ENCODE measurements at places on chromosomes 12 and 14.

- no peak for DNase-seq
These were observed 13.2 kb downstream of the FMNL3 start for GRCh38 chr12:49693931-49694444.

- DNase-seq, result no peak
These were observed 10.7 kb downstream of the KRT80 start for GRCh38 chr12:52180971-52181628.

DNA sequence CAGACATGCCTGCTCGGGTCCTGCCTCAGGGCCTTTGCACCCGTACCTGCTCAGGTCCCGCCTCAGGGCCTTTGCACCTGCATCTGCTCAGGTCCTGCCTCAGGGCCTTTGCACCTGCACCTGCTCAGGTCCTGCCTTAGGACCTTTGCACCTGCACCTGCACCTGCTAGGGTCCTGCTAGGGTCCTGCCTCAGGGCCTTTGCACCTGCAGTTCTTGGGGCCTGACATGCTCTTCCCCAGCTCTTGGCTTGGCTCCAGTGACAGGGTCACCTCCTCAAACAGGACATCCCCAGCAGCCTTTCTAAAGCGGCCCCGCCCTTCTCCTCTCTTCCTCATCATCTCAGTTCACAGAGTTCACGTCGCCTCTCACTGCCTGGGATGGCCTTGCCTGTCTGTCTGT is 54.9 kb upstream of the NCOR2 start:
- no peak for DNase-seq

GRCh38 chr12:82627799-82628198 is 58.9 kb upstream of the TMTC2 start:
- peak; percentile 46 for DNase-seq

- DNase-seq, result peak; percentile 96
These were observed at the start of gene CCND2 for GRCh38 chr12:4273652-4274395. Gene CCND2, plus strand, starts transcription at chr12:4273762. Its CDS starts 279 bp downstream, at chr12:4274041.

- DNase-seq, result no peak
These were observed 163.4 kb downstream of the ANO6 start for GRCh38 chr12:45379261-45379660.

GRCh38 chr14:43778570-43778936 is 728.5 kb downstream of the FSCB start:
- no peak for DNase-seq

DNA sequence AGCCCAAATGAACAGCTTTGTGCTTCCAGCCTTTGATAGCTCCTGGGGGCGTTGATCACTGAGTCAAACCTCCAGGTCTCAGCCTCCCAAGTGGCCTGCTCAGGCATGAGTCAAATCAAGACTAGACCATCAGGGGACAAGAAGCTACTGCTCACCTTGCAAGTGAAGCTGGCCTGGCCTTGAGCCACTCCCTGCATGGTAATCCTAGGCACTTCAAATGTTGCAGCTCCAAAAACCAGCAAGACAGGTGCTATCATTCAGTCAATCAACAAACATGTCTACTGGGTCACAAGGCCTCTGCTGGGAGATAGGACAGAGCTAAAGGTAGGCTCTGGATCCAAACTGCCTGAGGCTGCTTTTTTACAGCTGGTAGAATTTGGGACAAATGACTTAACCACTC is 33.1 kb upstream of the NOS1 start:
- DNase-seq, result no peak

GRCh38 chr12:40742041-40742440 is 49.8 kb downstream of the CNTN1 start:
- DNase-seq, result no peak

- no peak for DNase-seq
These were observed 34.6 kb upstream of the NFKBIA start for GRCh38 chr14:35438910-35439713.

DNA sequence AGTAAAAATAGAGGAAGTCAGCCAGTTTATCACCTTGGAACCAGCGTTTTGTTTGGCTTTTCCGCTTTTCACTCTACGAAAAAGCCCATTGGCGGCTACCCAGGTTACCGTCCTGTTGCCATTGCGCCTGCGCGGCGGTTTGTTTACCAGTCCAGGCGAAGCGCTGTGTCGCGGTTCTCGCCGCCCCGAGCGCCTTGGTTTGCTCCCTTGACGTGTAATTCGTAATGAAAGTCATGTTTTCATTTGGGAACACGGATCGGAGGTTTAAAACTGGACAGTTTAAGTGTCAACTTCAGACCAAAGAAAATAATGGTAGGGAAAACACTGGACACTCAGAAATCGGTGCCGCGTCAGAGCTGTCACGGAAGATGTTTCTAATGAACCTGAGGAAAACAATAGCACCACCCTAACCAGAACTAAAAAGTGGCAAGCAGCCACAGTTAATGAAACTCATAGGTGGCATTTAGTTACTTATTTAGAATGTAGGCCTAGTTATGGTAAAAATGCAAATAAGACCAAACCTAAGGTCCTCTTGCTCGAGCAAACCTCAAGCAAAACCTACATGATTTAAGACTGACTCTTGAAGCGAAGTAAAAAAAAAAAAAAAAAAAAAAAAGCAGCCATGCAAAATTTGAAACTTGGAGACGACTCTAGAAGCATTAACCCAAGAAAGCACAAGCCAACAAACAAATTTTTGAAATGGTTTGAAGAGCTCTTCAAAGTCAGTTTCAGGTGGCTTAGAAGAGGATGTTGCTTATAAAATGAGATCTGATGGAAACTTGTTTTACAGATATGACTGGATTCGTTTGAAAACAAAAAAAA is 790 bp upstream of the GPR19 start:
- peak; percentile 89 for DNase-seq

DNA sequence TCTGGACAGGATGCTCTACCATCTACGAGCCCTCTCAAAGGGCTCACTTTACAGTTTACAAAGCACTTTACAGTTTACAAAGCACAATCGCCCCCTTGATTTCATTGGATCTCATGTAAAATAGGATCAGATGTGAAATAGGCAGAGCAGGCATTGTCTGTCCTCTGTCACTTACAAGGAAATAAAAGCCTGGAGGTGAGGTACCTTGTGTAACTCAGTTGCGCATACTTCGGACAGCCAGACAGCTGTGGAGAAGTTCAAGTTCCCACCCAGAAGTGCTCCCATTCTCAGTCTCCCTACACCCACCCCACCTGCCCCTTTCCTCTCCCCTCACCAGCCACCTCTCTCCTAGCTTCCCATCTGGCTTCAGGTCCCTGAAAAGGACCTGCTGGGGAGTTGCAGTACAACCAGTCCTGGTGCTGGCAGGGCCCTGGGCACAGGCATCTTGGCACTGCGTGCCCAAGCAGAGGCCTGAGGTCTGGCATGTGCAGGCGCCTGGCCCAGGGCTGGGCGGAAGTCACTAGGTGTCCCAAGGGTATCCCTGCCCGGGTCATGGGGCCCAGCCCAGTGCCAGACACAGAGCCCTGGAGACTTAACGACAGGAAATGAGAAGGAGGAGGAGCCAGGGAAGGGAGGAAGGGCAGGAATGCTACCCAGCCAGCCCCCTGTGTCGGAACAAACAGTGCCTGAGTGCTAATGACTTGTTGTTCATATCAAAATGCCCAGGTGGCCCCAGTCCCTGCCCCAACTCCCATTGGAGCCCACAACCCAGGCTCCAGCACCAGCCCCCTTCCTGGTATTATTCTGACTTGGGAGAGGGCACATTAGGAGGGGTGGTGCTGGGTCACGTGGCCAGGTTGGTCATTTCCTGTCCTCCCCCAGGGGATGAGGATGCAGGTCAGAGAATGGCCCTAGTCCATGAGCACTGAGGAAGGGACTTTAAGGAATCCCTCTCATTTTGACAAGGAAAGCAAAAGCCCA is 5.4 kb downstream of the RAPGEF3 start:
- peak; percentile 94 for DNase-seq

DNA sequence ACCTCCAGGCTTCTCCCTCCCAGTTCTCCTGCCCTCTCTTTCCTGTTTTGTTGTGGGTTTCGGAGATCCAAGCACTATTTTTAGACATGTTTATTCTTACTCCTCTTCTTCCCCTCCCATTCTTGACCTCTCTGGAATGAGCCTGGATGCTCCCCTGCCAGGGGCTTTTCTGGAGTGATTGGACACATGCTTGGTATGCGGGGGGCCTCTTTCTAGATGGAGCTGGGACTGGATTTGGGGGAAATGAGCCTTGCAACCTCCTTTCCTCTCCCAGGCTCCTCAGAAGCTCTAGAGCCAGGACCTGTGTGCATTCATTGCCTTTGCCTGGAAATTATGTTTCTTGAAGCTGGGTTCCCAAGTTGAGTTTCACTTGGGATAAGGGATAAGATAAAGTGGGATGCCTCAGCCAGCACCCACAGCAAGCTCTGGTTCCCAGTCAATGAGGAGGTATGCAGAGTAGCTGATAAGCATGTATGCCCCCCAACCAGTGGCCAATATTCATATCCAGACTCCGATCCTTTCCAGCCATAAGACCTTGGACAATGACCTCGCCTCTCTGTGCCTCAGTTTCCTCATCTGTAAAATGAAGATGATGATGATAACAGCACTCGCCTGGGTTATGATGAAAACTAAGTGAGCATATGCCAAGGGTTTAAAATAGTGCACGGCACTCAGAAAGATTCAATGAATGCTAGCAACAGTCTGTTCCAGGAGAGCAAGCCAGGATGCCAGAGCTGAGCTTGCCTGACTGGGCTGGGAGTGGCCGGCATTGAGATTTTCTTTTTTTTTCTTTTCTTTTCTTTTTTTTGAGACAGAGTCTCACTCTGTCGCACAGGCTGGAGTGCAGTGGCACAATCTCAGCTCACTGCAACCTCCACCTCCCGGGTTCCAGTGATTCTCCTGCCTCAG is 97.8 kb downstream of the SCARB1 start:
- DNase-seq, result no peak

DNA sequence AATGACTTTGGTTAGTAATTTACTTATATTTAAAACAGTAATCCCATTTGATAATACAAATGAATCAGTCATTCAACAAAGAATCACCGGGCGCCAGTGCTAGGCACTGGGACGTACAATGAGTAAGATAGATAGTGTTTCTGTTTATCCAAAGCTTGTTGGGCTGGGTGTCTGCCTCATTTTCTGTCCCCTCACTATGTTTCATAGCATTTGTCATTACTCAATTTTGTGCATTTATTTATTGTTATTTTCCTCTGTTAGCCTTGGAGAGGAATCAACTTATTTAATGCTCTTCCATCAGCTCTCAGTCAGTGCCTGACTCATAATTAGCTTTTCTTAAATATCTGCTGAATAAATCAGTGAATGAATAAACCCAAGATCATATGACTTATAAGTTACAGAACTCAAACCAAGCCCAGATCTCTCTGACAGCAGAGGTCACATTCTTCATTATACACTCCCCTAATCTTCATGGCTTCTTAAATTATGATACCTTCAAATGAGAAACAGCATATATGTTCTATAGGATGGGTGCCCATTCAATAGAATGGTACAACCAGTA is 86.2 kb downstream of the TSPAN8 start:
- DNase-seq, result no peak

GRCh38 chr12:59181196-59181777 is 261.0 kb upstream of the LRIG3 start:
- no peak for DNase-seq
